ENCODE measurements at places on chromosomes 13 and 19.

- peak; percentile 30 for DNase-seq
Observed at GRCh38 chr13:79030513-79030912, 371.6 kb upstream of the OBI1 start.

- no peak for DNase-seq
Observed at GRCh38 chr19:53088091-53088490, 15.1 kb downstream of the ZNF160 start.

GRCh38 chr13:56378566-56378965 lies 762.2 kb upstream of the PRR20A start:
- DNase-seq, result no peak

- DNase-seq, result no peak
Observed at GRCh38 chr13:111844222-111844671, 222.7 kb upstream of the SOX1 start.

DNA sequence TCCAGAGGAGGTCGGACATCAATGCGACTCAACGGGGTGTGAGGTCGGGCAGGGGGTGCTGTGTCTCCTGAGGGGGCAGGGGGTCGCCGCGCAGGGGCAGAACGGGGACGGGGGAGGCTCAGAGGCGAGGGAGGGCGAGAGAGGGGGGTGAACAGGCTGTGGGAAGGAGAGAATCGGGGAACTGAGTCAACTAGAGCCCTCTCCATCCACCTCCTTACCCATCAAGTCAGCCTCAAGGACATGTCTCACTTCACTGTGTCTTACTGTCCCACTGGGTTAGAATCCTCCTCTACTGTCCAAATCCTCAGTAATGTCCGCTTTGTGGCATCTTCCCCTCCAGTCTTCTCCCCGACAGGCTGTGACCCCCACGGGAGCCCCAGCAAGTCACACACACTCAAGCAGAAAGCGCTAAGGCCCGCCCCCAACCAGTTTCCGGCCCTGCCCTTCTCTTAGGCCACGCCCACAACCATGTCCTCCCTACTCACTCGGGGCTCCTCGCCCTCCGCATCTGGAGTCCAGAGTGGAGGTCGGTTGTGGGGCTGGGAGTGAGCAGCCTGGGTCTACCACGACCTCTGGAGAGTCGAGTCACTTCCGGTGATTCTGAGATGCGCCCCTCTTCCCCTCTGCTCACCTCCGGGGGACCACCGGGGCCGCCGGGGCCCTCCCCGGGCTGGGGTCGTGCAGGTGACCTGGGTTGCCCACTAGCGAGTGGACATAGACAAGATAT lies 9.3 kb downstream of the PLEKHA4 start:
- DNase-seq, result no peak
